ENCODE measurements at places on chromosomes 3 and 15.

- DNase-seq = no peak
Observed at GRCh38 chr15:92901072-92901761, 1.1 kb downstream of the CHD2 start.

- no peak for DNase-seq
Observed at GRCh38 chr3:172520301-172520831, 2.9 kb downstream of the TNFSF10 start.

DNA sequence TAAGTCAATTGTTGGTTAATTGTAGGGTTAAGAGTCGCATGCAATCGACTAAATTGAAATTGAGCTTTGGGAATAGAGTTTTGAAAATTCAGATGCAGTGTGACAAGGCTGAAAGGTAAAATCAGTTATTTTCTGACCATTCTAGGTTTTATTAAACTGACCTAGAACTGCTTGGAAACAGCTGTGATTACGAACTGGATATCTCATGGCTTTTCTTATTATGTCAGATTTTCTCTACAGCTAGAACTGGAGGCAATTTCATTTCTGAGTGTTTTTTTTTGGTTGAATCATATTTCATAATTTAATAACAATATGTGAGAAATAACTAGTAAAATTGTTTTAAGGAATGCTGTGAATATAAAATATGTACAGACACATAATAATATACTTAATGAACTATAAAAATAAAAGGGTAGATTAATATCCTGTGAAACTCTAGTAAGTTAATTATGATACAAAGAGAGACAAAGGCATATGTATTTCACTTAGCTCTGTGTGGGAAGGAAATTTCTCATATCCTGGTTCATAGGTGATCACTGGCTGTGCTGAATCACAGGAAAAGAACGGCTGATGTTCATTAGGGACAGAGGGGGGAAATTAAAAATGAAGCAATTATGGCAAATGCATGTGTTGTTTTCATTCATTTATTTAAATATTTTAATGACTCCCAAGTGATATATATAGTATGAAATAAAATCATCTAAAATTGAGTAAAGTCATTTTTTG, 403.2 kb downstream of the ZIC1 start:
- no peak for DNase-seq

GRCh38 chr3:126957776-126958637, 24.9 kb upstream of the PLXNA1 start:
- no peak for DNase-seq

DNA sequence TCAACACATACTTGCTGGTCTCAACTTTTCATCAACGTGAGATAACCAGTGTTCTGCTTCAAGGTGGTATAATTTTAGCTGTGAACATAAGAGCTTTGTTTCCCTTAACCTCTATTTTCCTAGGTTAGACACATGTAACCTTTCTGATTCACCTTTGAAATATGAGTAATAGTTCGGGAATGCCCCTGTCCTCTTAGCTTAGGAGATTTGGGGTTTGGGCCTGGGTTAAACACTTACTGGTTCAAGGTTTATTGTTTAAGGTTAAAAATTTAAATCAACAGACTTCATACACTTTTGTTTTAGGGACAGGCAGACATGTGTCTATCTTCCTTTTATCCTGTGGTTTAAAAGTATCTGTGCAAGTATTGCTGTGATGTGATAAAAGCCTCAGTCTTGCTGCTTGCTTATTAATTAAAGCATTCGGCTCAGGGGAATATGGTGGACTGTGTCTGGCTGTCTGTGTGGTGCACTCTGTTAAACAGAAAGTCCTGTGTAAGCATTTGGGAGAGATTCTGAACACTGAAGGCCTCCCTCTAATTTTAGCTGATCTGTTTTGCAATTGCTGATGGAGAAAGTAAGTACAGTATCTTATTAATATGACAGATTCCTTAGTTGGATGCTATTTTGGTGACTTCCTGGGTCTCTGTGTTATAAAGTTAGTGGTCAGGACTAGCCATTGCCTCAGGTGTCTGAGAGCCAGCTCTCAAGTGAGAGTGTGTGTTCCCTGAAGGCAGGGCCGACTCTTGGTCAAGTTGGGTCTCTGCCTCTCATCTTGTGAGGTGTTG, 81.8 kb downstream of the USP13 start:
- no peak for DNase-seq

DNA sequence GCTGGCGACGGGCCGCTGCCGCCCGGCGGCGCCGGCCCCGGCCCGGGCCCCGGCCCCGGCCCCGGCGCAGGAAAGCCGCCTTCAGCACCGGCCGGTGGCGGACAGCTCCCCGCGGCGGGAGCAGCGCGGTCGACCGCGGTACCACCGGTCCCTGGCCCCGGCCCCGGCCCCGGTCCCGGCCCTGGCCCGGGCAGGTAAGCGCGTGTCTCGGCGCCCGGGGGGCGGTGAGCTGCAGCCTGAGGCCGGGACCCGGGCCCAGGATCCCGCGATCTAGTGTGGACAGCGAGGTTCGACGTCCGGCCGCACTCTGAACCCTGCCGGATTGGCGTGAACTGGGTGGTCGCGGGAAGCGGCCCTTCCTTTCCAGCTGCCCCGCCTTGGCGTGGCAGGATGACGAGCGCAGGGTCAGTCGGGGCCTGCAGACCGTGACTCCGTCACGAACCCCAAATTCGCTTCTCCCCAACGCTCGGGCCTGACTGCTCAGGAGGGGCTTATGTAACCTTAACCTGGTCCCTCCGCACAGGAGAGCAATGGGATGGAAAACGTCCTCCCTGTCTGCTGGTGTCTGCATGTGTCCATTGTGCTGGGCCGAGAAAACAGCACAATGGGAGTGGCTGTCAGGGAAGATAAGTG, 472 bp downstream of the BSN start:
- peak; percentile 37 for DNase-seq

DNA sequence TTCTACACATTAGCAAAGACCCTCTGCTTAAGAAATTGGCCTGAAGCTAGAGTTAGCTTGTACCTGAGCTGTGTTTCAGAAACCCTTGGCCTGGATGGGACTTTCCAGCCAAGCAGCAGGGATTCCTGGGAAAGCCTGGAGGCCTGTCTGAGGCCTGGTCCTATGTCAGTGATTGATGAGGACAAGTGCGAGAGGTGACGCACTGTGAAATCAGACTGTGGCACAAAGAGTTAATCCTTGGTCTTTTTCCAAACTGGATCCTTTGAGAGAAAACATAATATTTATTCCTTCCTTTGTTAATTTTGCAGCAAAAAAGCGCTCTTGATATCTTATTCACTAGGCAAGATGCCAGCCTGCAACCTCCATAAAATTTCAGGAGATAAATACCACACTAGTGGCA, 225.0 kb upstream of the ATP11B start:
- no peak for DNase-seq

DNA sequence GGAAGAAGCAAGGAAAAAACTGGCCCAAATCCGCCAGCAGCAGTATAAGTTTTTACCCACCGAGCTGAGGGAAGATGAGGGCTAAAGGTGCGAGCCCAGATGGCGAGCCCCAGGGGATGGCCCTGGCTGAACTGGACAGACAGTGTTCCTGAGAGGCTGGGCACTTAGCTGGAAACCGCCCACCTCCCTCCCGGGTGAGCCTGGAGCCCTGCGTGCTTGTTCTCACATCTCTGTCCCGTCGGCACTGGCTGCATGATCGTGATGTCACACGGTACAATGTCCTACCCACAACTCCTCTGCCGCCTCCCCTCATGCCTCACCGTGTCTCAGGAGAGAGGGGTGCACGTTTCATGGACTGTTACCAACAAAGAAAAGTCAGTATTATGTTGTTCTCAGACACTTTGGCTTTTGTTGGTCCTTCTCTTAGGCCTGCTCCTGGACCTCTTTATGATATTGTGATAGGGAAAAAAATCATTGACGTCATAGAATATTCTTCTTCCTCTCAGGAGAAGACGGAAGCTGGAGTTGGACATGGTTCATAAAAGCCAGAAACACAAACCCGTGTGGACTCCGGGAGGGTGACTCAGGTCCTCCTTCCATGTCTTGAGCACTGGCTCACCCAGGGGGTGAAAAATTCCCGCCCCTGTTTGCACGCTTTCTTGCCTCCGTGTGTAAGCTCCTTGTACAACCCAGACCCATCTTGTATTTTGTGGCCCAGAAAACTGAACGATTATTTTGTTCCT, 201.8 kb upstream of the TPM1 start:
- DNase-seq = no peak
